ENCODE measurements at places on chromosomes 2 and 18. TPM values are rescaled to one million over a fixed set of nuclear protein-coding genes. Genes with fewer than 3 reads are reported as not detected.

- no peak for DNase-seq
These were observed 106.4 kb upstream of the SERTAD2 start for GRCh38 chr2:64760128-64760527.

EPB41L3 gene
- 0.63 TPM for total RNA-seq

DNA sequence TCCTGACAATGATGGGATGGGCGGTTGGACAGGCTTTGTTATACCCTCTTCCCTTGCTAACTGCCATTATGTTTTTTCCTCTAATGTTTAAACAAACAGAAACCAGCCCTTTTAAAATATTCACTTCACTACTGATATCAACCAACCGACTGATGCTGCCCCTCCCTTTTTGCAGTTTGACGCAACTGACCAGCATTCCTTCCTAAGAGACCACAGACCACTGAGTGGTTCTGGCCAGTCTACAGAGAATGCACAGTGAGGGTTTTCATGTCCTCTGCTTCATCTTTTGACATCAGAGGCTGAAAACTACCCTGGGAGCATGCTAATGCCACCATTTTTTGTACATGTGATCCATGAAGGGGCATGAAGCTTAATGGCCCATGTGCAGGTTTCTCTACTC, 85.3 kb downstream of the CYP26B1 start:
- DNase-seq: no peak

GRCh38 chr2:159456500-159457426, 159.6 kb downstream of the BAZ2B start:
- DNase-seq: peak; percentile 3

DNA sequence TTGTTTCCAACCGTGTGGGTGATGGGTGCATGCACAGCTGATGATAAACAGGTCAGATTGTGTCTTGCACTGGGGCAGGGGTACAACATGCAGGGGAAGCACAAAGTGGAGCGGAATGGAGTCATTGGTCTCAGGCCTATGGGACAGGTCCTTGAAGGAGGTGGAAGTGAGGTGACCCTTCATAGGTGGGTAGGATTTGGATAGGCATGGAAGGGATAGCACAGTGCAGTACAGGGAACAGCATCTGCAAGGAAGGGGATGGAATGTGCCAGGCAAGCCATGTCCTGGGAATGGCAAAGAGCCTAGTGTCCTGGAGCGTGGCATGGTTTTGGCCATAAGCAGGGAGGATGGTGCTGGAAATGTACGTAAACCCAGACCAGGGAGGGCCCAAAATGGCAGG, 143.9 kb downstream of the CAPN13 start:
- DNase-seq: no peak

DNA sequence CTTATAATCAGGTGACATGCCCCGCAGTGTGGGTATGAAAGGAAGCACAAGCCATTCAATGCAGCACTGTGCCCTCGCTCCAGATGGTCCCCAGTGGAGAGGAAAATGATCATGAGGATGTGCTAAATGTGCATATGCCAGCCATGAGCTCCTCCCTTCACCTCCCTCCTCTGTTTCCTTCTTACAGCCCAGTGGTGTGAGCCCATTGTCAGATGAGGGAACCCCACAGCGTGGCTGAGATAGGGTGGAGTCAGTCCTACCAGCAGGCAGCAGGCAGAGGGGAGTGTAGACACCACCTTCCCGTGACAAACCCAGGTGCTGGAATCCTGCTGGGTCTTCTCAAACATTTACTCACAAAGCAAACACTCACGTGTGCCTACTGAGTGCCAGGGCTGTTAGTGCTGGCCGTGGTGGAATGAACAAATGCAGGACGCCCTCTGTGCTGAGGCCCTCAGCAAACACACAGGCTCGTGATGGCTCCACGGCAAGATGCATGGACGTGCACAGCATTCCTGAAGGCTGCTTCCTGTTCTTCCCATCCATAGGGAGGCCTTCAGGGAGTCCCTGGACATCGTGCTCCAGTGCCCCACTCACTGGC, 181.7 kb upstream of the TPO start:
- DNase-seq: no peak

GRCh38 chr2:80476535-80477117, 172.1 kb upstream of the LRRTM1 start:
- no peak for DNase-seq

CIB4 gene
- total RNA-seq: not detected

CPS1 gene
- total RNA-seq: 19.2 TPM

DNA sequence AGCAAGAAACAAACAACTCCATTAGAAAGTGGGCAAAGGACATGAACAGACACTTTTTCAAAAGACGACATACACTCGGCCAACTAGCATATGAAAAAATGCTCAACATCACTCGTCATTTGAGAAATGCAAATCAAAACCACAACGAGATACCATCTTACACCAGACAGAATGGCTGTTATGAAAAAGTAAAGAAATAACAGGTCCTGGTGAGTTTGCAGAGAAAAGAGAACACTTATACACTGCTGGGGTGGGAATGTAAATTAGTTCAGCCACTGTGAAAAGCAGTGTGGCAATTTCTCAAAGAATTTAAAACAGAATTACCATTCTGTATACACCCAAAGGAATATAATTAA, 130.5 kb downstream of the PLCL1 start:
- DNase-seq: no peak

GRCh38 chr2:10757814-10758286, 36.4 kb downstream of the ATP6V1C2 start:
- no peak for DNase-seq

DNA sequence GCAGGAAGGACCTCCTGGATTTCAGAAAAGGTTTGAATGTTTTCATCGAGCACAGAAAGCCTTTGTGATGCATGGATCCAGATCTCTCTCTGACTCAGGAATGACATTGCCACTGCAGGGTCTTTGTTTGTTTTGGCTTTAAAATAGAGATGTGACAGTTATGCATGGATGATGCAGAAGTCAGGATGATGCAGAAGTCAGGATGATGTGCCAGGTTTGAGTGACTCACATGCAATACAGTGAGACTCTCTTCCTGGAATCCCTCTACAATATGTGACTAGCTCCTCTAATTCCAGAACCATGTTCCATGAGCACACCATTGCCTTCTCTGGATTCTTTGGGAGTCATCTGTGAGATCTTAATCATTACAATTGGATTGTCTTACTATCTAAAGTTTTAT, 177.9 kb upstream of the RAB6C start:
- peak; percentile 6 for DNase-seq

RTP5 gene
- total RNA-seq: not detected

DNA sequence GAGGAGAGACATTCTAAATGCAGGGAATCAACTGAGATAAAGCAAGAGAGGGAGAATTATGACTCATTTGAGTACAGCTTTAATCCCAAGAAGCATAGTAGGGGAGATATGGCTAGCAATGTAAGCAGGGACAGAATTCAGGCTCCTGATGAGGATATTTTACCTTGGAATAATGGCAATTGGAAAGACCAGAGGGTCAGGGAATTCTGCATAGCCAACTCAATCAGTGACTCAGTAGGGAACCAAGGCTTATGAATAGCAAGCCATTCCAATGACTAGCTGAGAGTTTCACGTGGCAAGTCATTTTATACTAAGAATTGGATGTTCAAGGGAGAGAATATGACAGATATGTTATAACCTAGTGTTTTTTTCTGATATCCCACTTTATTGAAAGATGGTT, 563.8 kb upstream of the NETO1 start:
- no peak for DNase-seq

DNA sequence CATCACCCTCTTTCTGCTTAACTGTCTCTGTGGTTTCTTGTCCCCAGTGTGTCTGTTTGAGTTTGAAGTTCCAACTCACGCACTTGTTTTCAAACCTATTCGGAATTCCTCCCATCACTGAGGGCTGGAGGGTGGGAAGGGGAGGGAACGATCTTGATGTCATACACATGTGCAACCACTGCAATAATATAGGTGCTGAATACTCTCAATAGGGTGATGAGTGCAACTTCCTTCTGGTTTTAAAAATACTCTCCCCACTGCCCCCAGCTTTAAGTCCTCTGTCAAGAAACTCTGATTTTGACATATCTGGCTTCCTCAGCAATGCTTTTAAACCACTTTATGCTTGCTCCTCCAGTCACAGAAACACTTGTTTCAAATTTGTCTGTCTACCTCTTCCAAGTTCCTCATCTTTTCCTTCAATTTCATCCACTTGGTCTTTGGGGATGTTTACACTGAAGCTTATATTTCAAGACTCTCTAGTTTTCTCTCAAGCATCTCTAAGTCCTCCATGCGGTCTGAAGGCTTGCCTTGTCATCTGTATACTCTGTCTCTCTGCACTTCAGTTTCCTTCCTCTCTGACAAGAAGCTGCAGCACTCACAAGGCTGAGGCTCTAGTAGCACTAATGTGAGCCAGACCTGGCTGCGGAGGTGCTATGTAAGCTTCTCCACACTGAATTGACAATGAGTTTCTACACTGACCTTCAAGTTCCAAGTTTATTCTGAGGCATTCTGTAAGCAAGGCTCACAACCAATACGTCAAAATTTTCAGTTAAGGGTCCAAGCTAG, 422.3 kb downstream of the ZEB2 start:
- DNase-seq: no peak

- DNase-seq: no peak
These were observed 227.0 kb upstream of the SMAD7 start for GRCh38 chr18:49177812-49178211.

DNA sequence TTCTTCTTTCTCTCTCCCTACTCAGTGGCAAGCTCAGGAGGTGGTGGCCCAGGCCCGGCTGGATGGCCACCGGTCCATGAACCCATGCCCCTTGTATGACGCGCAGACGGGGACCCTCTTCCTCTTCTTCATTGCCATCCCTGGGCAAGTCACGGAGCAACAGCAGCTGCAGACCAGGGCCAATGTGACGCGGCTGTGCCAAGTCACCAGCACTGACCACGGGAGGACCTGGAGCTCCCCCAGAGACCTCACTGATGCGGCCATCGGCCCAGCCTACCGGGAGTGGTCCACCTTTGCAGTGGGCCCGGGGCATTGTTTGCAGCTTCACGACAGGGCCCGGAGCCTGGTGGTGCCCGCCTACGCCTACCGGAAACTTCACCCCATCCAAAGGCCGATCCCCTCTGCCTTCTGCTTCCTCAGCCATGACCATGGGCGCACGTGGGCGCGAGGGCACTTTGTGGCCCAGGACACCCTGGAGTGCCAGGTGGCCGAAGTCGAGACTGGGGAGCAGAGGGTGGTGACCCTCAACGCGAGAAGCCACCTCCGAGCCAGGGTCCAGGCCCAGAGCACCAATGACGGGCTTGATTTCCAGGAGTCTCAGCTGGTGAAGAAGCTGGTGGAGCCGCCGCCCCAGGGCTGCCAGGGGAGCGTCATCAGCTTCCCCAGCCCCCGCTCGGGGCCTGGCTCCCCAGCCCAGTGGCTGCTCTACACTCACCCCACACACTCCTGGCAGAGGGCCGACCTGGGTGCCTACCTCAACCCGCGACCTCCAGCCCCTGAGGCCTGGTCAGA, 1.8 kb downstream of the NEU2 start:
- DNase-seq: no peak

DNA sequence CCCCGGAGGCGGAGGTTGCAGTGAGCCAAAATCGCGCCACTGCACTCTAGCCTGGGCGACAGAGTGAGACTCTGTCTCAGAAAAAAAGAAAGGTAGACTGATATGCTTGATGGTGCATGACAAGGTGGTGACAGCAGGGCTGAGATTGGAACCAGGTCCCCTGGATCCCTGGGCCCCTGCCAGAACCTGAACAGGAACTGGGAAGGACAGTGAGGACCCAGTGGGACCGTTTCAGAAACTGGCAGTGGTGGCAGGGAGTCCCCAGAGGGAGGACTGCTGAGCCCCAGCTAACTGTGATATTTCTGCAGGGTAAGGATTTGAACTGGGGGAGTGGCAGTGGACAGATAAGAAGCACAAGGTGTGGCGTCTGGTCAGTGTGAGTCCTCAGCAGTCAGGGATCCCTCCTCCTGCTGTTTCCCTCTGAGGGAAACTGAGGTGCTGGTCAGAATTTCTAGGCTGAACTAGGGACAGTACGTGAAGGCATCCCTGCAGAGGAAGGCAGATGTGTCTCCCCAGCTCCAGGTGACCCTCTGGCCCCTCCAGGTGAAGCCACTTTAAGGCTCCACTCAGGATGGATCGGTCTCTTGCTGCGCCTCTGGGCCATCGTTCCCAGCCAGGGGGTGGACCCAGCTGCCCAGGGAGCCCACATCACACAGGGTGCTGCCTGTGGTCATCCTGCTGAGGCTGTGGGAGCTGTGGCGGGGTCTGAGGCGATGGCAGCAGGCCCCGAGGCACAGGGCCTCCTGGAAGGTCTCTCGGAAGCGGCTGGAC, 5.6 kb downstream of the NMUR1 start:
- DNase-seq: no peak

All from foreskin keratinocyte (primary cell).